Esophagus mucosa (tissue), 1 donor: ENCODE measurements at places on chromosomes 2 and 18. TPM values are rescaled to one million over a fixed set of nuclear protein-coding genes. Genes with fewer than 3 reads are reported as not detected.

REG3A gene
- not detected for total RNA-seq

IL18R1 gene
- 1.1 TPM for total RNA-seq

GAL3ST2 gene
- total RNA-seq: not detected

FNDC4 gene
- 8.5 TPM for total RNA-seq

RSAD2 gene
- total RNA-seq: 1.6 TPM

SFTPB gene
- total RNA-seq: 0.84 TPM
